Breast epithelium (tissue), 4 donors: ENCODE measurements at places on chromosomes 4 and X. TPM values are rescaled to one million over a fixed set of nuclear protein-coding genes. Genes with fewer than 3 reads are reported as not detected.

GRCh38 chr4:127832585-127832984, 48.1 kb upstream of the PLK4 start:
- DNase-seq: no peak

DNA sequence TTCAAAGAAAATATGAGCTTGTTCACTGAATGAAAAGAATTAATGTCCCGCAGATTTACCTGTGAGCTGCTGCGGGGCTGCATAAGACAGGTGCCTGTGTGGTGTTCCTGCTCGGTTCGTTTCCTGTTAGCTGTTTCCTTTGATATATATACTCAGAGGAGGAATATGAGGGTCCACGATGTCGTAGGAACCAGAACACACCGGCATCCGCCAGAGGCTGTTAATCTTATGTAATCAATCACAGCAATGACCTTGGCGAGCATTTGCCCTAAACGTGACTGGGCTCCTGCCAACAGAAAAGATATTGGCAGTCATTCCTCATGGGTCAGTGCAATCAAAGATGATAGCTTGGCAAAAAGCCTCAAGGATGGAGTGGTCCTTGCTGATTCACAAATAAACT, 260.1 kb downstream of the EVC2 start:
- no peak for DNase-seq

DNA sequence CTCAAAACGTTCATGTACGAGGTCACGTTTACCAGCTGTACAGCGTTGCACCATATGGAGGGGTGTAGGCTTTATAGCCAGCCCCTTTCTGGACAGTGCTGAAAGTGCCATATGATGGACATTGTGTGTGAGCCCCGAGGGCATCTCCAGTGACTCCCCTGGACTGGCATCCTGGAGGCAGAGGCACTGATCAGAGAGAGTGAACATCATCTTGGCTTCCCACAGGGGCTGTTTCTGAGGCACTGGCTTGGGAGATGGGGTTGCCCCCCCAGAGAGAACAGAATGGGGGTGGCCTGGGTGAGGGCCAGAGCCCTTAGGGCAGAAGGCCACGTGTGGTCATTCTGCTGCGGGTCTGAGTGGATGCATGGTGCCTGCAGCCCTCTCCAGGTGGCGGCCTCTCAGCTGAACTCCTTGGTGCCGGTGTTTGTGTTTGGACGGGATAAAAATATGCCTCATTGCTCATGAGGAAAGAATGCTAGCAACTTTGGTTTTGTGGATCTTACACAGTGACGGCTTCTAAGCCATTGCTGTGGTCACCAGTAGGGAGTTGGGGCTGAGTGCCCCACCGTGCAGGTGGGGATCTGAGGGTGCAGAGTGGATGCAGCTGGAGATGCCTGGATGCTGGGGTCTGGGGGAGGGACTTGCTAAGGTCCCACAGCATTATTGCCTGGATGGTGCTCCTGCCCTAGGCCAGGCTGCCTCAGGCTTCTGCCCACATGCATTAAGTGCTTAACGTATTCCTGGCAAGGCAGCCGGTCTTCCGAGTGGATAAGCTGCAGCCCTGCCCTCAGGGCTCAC, 3.4 kb downstream of the WFS1 start:
- no peak for DNase-seq

Gene TMEM35A
- 2.1 TPM for total RNA-seq

DNA sequence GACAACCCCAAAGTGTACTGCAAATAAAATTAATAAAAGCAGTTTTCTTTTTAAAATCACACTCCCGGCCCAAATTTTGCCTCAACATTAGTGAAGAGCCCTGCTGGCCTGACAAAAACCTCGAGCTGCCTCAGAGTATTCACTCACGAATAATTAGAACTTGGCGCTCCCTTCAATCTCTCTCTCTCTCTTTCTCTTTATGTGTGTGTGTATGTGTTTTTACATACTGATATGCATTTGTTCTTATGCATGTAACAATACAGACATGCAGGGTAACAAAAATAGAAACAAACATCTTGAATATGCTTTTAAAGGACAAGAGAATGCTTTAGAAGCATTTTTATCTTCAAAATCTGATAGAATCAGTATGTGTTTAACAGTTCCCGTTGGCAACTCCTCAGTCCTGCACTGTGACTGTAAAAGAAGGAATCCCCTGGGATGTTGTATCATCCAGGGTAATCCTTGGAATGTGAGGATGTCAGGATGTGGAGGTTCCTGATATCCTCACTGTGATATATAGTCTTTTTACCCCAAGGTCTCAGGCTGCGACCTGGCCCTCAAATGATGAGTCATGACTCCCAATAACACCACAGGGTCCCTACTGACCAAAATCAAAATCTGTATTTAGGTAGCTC, 53.0 kb downstream of the PTCHD1 start:
- DNase-seq: no peak

Gene SPARCL1
- total RNA-seq: 371 TPM

DNA sequence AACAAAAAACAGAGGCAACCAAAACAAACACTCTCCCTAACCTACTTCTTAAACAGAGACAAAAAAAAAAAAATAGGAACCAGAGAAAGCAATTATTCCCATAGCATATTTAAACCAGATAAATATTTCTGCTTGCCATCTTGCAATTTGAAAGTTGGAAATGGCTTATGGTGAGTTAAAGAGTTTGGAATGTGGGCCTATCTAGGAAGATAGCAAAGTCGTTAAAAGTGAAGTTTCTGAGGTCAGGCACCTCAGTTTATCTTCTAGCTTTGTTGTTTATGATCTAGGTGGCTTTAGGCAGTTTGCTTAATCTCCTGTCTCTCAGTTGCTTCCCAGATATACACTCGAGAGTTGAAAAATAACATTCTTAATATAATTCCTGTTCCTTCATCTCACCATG, 284.2 kb downstream of the KCNIP4 start:
- DNase-seq: no peak

DNA sequence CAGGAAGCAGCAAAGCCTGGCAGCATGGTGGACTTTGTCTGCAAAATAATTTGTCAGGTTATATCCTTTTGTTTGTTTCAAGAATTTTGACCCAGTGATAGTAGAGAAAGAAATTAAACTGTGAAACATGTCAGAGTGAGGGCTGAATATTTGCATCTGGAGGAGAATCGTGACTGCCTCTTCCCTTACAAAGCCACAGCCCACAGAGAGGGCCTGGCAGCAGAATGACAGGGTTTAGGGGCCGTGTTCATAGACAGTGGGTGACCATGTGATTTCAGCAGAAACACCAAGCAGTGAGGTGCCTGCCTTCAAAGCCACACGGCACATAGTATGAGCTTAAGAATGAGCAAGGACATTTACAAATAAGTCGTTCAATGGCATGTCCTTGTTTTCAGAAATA, 24.4 kb upstream of the PLAC8 start:
- no peak for DNase-seq

- no peak for DNase-seq
These were observed 417.5 kb downstream of the KCNIP4 start for GRCh38 chr4:21531048-21531447.

- DNase-seq: no peak
These were observed 8.3 kb downstream of the NDP start for GRCh38 chrX:43964936-43965335.

Gene OPHN1
- 9.5 TPM for total RNA-seq

- DNase-seq: no peak
These were observed 79.2 kb downstream of the PAPSS1 start for GRCh38 chr4:107640878-107641277.

DNA sequence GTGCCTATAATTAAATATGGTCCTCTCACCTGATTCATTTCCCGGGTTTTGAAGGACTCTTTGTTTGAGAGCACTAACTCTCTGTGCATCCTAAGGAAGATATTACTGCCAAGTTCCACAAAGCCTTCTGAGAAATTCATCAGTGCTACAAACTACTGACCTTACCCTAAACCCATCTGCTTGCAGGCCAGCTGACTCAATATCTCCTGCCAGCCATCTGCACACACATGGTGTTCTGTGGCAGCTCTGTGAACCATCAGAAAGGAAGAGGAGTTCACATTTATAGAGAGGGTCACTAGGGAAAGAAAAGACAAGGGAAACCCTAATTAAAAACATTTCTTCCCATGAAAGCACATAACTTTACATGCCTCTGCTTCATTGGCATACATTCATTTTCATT, 156.7 kb downstream of the ATP10D start:
- DNase-seq: no peak

DNA sequence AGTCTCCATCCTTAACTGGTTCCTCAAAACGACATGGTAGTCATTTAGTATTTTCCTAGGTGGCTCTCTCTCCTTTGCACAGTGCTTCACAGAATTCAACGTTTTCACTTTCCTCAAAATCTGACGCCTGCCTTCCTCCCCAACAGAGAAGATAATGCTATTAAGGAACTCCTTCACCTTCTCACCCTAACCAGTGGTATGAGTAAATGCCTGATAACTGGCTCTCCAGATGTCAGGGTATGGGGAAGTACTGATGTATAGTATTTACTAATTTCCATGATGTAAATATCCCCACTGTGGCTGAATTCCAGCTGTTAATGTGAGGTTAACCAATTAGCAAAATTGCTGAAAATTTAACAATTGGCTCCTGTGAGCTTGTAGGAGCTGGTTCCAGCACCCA, 28.8 kb upstream of the NSUN7 start:
- no peak for DNase-seq

GRCh38 chrX:9848718-9849479, 62.7 kb downstream of the SHROOM2 start:
- no peak for DNase-seq

DNA sequence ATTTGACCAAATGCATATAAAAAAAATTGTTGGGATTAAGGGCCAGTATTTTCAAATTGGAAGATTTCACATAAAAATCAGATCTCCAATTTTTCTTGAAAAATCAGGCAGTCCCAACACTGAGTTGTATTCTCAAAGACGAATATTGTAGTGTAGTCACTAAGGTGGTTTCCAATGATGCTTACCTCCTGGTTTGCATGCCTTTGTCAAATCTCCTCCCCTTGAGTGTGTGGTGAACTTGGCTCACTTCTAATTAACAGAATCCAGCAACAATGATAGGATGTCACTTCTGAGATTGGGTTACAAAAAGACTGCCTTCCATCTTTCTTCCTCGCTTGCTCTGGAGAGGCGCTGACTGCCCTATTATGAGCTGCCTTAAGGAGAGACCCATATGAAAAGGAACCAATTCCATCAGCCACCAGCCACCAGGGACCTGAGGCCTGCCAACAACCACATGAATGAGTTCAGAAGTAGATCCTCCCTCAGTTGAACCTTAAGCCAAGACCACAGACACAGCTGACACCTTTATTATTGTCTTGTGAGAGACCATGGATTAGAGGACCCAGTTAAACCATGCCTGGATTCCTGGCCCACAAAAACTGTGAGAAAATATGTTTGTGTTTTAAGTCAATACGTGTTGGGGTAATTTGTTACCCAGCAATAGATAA, 31.2 kb upstream of the TSPAN5 start:
- DNase-seq: no peak

Gene ASMT
- not detected for total RNA-seq

- DNase-seq: no peak
These were observed 1615.3 kb downstream of the PCDH18 start for GRCh38 chr4:135917011-135917410.

- no peak for DNase-seq
These were observed 8.0 kb downstream of the MAN2B2 start for GRCh38 chr4:6582889-6583490.

DNA sequence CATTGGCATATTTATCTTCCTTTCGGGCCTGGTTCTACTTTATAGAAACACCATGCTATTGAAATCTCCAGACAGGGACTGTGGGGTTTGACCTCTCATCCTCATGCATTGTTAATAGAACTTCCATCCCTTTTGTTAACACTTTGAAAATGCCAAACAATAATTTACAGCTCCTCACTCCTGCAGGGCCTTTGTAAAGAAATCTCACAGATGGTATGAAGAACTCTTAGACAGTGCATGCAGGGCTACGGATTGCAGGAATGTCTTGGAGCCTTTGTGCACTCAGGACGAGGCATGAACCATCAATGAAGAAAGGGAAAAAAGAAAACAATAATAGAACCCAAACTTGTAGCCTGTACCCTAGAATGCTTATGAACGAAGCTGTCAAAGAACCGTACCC, 92.8 kb upstream of the TMEM47 start:
- DNase-seq: no peak

- DNase-seq: no peak
These were observed 87.6 kb downstream of the ABLIM2 start for GRCh38 chr4:8070736-8071718.

Gene GPC4
- 7.7 TPM for total RNA-seq

DNA sequence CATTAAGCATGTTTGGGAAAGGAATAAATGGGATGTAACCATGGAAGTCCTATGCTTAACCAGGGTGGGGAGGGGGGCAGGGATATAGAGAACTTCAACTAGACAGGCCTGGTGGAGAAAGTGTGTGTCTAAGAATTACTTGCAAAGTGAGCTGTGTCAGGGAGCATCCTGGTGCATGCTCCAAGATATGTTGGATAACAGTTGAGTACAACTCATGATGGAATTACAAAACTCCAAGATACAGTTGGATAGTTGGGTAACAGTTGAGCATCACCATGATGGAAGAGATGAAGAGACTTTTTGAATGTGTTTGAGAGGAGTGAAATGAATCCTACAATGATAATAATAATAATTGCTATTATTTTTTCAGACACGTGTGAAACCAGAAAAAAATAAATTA, 26.1 kb upstream of the ACSL1 start:
- DNase-seq: no peak

DNA sequence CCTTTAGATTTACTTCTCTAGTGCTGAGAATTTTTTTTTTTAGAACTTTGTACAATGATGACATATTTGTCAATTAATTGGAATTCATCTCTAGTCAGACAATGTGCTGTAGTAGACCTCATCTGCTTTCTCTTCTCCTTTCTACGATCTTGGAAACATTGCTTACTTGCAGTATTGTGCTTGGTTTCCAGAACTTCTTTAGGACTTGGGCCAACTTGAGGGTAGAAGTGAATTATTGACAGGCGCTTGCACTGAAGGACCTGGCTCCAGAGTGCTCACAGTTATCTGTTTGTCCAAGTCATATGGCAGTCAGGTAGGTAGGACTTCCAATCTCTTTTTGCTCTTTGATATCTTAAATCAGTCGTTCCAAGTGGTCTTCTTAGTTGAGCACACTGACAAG, 39.6 kb downstream of the FNIP2 start:
- no peak for DNase-seq

- peak; percentile 87 for DNase-seq
These were observed 4.3 kb downstream of the BLOC1S4 start for GRCh38 chr4:6720202-6720699.

- no peak for DNase-seq
These were observed 41.2 kb upstream of the ZC4H2 start for GRCh38 chrX:65017451-65017850.

DNA sequence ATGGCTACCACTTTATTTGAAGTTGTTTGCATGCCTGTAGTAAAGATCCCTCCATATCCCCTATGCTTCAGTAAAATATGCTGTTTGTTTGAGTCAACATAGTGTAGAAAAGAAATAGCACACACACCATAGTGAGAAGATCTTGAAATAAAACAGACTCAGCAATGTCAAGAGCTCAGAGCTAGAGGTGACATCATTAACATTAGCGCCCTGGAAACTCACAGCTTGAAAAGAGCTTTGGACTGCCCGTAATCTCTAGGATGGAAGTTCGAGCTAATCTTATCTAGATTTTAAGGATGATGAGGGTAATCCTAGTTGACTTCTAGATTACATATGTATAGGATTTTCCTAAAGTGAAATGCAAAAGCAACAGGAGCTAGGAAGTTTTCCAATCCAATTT, 275.6 kb downstream of the SMARCA1 start:
- DNase-seq: no peak

GRCh38 chr4:113524505-113525186, 236.9 kb downstream of the CAMK2D start:
- no peak for DNase-seq
